NCI-H774 (cell line): ENCODE measurements at places on chromosomes 7 and 10.

DNA sequence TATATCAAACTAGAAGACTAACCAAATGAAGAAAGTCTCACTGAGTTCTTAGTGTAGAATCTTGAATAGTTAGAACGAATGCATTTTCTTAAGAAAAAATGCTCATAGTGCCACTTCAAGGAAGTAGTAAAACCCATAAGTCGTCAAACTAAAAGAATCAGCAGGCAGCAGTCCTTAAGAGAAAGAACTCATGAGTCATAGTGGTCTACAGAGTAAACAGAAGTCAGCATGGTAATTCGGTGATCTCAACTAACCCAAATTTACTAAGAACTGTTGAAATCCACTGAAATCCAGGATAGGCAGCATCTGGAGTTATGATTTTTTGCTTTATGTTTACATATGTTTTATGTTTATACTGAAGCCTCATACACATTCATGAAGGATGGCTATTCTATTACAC lies 256.2 kb downstream of the LHFPL3 start:
- DNase-seq, result no peak

DNA sequence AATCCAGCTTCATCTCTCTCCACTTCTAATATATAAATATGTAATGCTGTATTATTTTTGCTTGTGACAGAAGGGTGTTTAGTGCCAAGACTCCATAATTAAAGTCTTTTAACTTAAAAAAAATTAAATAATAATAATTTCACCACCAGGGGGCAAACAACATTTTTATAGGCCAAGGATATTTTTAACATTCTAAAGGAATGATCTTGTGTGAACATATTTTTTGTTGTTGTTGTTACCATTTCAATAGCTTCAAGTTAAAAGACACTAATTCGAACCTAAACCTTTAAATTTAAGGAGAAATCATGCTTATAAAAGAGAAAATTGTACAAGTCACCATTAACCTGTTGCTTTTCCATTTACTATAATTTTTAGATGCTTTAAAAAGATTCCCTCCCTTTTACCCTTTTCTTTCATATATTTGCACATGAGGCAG lies 7.5 kb upstream of the DNAJC1 start:
- no peak for DNase-seq

DNA sequence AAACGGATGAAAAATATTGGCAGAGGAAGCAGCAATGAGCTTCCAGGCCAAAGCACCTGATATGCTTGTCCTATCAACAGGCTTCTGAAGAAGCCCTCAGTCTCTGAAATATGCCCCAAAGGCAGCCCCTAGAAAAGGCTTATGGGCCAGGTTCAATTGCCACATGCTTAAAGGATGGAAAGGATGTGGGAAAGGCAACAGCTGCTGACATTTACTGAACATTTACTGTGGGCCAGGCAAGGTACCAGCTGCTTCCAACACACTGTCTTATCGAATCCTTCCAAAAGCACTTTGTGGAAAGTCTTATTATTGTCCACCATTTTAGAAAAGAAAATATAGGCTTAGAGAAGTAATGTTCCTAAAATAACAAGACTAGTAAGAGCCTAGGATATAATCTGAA lies 56.5 kb downstream of the DOCK4 start:
- no peak for DNase-seq

DNA sequence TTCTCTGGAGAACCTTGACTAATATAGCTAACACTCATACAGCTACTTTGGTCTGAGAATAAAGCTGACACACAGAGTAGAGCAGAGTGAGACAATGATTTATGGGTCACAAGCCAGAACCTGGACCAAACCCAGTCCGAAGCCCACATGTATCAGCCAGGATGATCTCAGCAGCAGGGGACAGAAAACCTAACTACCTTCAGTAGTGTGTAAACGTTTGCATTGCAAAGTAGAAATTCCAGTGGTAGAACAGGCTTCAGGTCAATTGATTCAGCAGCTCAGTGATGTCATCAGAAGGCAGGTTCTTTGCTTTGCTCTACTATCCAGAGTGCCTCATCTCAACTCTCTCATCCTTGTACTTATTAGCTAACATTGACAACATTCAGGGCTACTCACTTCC lies 62.5 kb upstream of the PALS2 start:
- no peak for DNase-seq

DNA sequence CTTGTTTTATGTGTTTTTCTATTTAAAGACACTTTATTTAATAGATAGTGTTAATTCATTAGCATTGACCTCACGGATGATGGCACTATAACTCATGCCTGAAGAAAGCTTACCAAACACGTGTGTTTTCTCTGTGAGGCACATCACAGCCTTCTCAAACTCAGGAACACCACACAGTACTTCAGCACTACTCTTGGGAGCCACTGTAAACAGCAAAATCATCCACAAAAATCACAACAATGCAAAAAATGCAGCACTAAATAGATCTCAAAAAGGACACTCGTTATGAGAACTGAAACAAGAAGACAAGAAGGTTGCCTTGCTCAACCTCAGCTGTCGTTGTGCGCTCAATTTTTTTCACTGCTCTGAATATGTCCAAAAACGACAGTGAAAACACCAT lies 12.0 kb upstream of the PARP12 start:
- no peak for DNase-seq

- no peak for DNase-seq
These were observed 396.4 kb downstream of the INHBA start for GRCh38 chr7:41306486-41306885.

DNA sequence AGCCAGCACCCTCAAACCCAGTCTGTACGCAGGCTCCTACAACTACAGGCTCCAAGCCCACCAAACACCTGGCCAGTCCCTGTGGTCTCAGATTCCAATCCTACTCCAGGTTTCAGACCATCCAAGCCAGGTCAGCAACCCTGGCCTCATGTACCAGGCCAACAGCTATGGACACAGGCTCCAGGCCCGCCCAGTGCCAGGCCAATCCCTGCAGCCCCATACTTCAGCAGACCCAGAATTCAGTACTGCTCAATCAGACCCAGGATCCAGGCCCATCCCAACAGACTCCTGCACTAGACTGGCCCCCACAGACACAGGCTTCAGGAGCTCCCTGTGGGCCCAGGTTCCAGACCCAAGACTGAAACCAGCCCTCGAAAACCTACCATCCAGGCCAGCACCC lies 32.3 kb downstream of the HPSE2 start:
- DNase-seq, result no peak

DNA sequence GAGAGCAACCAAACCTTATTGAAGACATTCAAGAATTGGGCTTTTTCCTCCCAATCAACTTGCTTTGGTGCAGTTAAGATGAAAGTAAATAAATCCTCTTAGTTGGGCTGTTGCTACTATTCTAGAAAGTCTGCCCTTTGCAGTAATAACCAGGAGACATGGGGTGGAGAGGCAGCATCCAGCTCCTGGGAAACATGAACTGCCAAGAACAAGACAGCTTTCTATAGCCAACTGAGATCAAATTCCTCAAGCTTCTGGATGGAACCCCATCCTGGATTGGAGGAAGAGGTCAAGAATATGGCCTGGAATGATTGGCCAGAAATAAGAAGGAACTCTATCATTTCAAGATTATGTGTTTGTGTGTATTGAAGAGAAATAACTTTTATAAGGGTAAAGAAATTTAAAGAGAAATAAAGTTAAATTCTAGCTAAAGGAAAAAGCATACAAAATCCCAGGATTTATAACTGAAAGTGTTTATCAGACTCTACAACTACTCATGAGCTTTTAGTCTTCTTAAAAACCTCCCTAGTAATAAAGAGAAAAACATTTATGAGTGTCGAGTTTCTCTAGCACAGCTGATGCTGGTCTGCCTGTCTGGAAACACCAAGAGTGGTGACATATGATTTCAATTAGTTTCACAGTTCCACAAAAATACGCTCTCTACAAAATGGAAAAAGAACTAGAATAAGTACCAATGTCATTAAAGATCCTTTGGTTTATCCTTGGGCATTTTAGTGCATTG lies 70.1 kb upstream of the COL1A2 start:
- no peak for DNase-seq

- no peak for DNase-seq
These were observed 173.5 kb downstream of the BMPER start for GRCh38 chr7:34078864-34079263.

DNA sequence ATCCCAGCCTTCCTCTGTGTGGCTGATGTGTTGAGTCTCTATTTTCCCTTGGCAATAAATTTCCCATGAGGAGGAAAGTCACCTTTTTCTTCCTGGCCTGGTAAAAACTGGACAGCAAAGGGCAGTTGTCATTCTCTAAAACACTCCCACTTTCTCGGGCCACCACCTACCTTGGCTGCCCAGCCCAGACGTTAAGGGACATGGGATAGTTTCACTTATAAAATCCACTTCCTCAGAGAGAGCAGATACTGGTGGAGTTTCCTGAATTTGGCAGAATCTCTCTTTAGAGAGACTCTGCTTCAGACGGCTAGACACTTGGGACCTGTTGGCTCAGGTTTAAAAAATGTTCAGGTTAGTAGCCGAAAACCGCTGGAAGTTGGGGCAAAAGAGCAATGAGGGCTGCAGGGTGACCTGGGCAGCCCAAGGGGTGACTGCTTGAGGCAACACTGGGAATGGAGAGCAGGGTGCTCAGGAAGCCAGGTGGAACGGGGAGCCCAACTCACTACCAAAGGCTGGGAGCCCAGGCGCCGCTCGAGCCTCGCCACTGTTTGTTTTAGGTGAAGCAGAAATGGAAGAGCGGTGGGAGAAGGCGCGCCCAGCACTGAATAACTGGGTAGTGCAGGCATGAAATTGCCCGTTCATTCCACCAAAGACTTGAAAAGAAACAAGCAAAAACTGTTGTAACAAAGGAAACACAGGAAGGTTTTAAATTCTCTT lies 186.1 kb downstream of the TRIL start:
- DNase-seq, result no peak

DNA sequence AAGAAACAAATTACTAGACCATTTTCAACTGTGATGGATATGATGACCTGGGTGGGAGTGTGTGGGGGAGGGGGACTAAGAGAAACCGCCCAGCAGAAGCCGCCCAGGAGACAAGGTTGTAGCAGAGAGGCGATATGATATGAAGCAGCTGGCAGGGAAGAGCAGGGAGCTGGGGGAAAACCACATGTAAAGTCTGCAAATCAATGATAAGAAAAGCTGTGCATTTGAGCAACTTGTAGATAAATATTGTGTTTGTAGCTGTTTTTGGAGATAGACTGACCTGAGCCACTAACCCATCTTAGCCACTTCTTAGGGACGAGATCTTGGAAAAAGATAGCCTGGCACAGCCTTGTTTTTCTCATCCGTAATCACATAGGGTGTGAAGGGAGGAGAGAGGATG lies 252.6 kb downstream of the SEC23IP start:
- no peak for DNase-seq

GRCh38 chr10:33272635-33273034 lies 61.8 kb downstream of the NRP1 start:
- no peak for DNase-seq

DNA sequence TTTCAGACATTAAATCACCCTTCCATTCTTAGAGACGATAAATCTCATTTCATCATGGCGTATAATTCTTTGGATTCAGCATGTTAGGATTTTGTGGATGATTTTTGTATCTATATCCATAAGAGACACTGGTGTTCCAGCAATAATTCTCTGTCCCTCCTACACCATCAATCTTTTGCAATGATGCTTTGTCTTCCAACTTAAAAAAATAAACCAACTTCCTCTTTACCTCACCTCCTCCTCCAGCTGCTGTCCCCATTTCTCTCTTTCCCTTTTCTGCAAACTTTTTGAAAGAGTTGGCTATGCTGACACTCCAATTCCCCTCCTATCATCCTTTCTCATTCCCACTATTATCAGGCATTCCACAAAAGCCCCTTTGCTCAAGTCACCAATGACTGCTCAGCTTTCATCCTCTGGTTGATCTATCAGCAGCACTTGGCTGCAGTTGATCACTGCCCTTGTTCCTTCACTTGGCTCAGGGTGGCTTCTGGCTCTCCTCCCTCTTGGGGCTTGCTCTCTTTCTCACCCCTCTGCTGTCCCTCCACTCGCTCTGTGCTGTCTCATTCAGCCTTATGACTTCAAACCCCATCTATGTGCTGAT lies 130.0 kb downstream of the ARHGAP22 start:
- DNase-seq, result no peak

DNA sequence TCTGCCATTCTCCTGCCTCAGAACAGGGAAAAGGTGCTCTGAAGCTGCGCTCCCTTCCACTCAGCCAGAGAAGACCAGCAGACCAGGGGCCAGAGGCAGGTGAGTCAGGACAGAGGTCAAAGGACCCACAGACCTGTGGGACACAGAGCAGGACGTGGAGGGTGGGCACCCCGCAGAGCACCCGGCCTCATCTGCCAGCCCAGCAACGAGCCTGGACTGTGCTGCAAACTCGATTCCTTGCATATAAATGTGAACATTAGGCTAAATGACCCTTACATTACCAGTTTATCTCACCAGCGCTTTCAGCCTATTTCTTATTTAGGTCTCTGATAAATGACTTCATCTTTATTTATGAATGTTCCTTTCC lies 50.1 kb downstream of the PTPRN2 start:
- DNase-seq, result no peak

GRCh38 chr10:35329520-35329919 lies 6.8 kb upstream of the CCNY start:
- DNase-seq, result no peak

DNA sequence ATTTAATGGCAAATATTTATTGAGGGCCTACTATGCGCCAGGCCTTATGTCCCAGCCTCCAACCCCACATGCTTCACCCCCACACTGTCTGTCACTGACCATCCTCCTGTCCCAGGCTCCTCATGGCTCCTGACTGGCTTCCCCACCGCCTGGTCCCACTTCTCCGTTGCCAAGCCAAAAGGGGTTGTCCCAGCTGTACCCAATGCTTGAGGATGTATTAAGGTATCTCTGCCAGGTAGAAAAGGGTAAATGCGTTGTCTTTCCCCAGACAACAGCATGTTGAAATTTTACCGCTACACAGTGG lies 168.8 kb upstream of the FRMD4A start:
- DNase-seq, result no peak

GRCh38 chr10:70965566-70965965 lies 77.2 kb upstream of the PCBD1 start:
- DNase-seq, result no peak

DNA sequence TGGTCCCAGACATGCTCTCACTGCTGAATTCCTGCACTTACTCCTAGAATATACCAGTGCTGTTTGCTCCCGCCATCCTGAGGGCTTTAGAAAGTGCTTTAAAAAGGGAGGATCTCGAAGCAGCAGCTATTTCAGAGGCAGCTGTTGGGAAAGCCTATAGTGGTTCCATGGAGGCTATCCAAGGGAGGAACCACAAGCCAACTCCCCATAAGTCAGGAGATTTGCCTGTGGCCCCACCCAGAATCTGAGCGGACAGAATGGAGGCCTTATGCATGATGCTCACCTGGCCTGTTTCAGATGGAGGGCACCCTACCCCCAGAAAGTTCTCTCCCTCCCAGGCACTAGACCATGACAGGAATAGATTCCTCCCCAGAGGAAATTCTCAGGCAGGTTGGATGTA lies 2.3 kb upstream of the KCNIP2 start:
- no peak for DNase-seq

GRCh38 chr10:12394241-12395033 lies 45.1 kb downstream of the CAMK1D start:
- DNase-seq, result no peak

GRCh38 chr7:68725843-68726785 lies 872.2 kb upstream of the AUTS2 start:
- no peak for DNase-seq

GRCh38 chr7:20275637-20276036 lies 55.1 kb upstream of the ITGB8 start:
- no peak for DNase-seq

GRCh38 chr10:4633186-4633585 lies 192.8 kb upstream of the AKR1E2 start:
- DNase-seq, result no peak
